ENCODE measurements at places on chromosomes 7 and 10. TPM values are rescaled to one million over a fixed set of nuclear protein-coding genes. Genes with fewer than 3 reads are reported as not detected.

GOLGA7B gene
- total RNA-seq, result not detected

DNAJC1 gene
- total RNA-seq, result 70.6 TPM

TMEM140 gene
- total RNA-seq, result 6.2 TPM

AKR1C8 gene
- not detected for total RNA-seq

TEX36 gene
- not detected for total RNA-seq

MNX1 gene
- total RNA-seq, result not detected

CHN2 gene
- 0.87 TPM for total RNA-seq

ASB10 gene
- total RNA-seq, result not detected

FEZF1 gene
- total RNA-seq, result not detected

RBP3 gene
- not detected for total RNA-seq
